Activated T-cell treated with anti-CD3 and anti-CD28 coated beads, Interleukin-2, amount 50 U/mL, for 4 hours (primary cell): ENCODE measurements at places on chromosomes 2 and 18. TPM values are rescaled to one million over a fixed set of nuclear protein-coding genes. Genes with fewer than 3 reads are reported as not detected.
A peak's percentile ranks its signal among the peaks of the same experiment; 100 is the strongest.

IL36B gene
- total RNA-seq, result not detected

PXDN gene
- 1.2 TPM for total RNA-seq

EGR4 gene
- total RNA-seq, result 0.79 TPM

NYAP2 gene
- 0.11 TPM for total RNA-seq

DNAH7 gene
- total RNA-seq, result not detected

- no peak for DNase-seq
Observed at GRCh38 chr2:224884188-224884587, 158.1 kb downstream of the DOCK10 start.

GRCh38 chr2:241061275-241061674 is 40.8 kb downstream of the MTERF4 start:
- DNase-seq, result no peak

- DNase-seq, result no peak
Observed at GRCh38 chr2:3160751-3161330, 216.8 kb downstream of the EIPR1 start.

- no peak for DNase-seq
Observed at GRCh38 chr2:189641590-189641989, 19.7 kb upstream of the ASNSD1 start.

DNA sequence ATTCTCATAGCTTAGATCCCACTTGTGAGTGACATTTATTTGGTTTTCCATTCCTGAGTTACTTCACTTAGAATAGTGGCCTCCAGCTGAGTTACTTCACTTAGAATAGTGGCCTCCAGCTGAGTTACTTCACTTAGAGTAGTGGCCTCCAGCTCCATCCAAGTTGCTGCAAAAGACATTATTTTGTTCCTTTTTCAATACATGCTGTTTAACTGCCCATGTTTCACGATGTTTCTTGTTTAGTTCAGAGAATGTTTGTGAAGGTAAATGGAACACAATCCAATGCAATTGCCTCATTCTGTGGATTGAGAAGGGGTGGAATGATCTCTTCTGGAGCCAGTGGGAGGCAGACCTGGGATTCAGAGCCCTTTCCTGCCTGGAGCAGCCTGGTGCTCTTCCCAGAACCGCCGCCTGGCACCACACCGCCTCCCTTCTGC is 273.5 kb upstream of the ATP5MC3 start:
- no peak for DNase-seq

DNA sequence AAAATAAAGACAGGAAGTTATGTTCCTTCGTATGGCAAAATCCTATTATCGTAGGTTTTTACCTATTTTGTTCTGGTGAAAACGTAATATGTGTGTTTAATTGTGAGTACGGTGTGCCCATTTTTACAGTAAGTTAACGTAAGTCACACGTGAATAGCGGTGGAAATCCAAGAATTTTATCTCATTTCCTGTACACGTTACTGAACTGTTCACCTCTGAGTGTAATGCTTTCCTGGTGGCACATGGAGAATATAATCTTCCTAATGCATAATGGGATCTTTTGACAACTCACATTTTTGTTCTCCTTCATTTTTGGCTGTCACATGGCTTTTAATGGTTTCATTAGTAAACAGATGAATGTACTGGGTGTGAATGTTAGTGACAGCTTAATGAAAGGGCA is 28.2 kb downstream of the BCL2L11 start:
- no peak for DNase-seq

DNA sequence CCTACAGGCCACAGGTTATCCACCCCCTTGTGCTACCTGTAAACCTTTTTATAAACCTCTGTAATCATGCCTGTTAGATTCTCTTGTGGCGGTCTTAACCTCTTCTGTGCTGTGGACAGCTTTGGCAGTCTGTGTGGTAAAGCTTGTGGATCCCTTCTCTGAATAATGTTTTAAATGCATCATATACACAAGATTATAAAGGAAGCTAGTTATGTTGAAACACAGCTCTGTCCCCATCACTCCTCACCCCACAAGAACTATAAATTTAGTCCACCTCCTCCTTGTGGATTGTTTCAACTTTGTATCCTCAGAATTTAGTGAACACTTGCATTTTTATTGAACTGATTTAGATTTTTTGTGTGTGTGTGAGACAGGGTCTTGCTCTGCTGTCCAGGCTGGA is 107.7 kb downstream of the ICA1L start:
- no peak for DNase-seq

GRCh38 chr18:79471597-79471996 is 75.9 kb downstream of the NFATC1 start:
- no peak for DNase-seq

DNA sequence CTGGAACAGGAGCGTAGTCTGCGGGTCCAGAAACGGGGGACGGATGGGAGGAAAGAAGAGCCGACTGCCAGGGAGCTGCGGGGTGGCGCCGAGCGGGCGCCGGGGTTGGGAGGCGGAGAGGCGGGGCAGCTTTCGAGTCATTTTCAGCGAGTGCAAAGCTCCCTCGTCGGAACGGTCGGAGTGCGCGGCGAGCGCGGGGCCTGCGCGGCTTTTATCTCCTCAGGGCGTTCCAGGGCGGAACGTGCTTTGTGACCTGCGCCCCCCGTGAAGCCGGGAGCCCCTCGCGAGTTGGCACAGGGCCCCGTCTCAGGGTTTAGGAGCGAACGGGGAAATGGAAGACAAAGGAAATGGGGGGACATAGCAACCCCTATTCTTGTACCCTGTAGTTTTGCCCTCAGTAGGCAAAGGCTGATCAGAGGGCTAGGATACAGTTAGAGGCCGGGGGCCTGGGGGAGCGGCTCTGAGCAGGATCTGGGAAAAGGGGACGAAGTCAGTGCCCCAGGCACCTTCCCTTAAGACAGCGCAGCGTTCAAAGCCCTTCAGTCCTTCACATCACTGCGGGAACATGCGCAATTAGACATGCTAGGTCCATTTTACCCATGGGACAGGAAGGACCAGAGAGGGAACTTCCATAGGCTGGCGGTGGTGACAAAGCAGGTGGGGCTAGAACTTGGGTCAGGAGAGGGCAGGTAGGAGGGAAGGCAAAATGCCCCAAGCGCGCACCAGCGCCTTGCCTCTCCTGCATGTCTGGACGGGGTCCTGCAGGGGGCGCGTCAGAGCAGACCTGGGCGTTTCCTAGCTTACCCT is 60.1 kb upstream of the IL1RL1 start:
- peak; percentile 67 for DNase-seq

GRCh38 chr18:23131693-23132319 is 3.5 kb upstream of the CABLES1 start:
- DNase-seq, result peak; percentile 54

GRCh38 chr2:219183151-219183772 is 5.2 kb downstream of the RETREG2 start:
- no peak for DNase-seq

GRCh38 chr2:65016789-65017188 is 27.6 kb downstream of the SLC1A4 start:
- DNase-seq, result no peak

GRCh38 chr18:63664571-63664970 is 2.9 kb upstream of the SERPINB3 start:
- no peak for DNase-seq

GRCh38 chr2:57902578-57902977 is 144.0 kb upstream of the VRK2 start:
- no peak for DNase-seq

DNA sequence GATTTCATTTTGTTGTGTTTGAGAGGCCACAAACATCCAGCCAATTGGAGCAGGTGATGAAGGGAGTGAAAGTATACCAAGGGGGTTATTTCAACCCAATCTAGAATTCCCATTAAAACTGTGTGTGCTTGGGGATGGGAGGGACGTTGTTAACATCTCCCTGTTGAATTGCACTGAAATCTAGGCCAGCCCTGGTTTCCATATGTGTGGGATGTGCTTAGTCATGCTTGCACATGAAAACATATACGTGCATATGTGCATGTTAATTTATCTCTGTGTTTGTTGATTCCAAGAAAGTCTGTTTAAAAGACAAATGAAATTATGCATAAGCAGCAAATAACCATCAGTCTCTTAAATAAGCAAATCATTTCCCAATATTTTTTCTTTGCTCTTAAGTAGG is 5.6 kb downstream of the CELF4 start:
- no peak for DNase-seq

DNA sequence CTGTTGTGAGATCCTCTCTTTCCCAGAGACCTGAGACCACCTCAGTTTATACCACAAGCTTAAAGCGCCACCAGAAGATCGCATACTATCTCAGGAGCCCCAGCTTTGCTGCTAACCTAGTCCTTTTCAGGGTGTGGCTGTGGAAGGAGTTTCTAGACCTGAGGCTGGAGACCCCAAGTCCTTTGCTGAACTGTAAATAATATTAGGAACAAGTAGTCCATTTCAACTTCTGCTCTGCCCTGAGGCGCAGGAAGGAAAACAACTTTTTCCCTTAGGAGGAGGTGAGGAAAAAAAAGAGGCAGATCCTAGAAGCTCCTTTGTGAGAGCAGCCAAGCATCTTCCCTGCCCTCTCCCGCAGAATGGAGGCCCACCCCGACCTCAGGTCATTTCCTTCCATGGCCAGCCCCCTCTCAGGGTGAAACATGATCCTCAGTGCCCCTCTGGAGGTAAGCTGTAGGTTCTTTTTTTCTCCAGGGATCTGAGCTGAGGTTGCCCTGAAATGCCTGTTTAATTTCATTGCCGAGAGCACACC is 122.8 kb upstream of the LGALSL start:
- DNase-seq, result no peak

- DNase-seq, result no peak
Observed at GRCh38 chr2:18588049-18588448, 1.3 kb downstream of the NT5C1B start.
